ENCODE measurements at places on chromosomes 1 and 21. TPM values are rescaled to one million over a fixed set of nuclear protein-coding genes. Genes with fewer than 3 reads are reported as not detected.

- H3K36me3 ChIP-seq, result no peaks in the 10 kb centered on the region
- DNase-seq, result no peak
- H3K27ac ChIP-seq, result no peak overlapping the region
- no peak overlapping the region for H3K4me3 ChIP-seq
- no peaks in the 10 kb centered on the region for H3K4me1 ChIP-seq
- H3K27me3 ChIP-seq, result peaks cover 5% of the 10 kb centered on the region
These were observed 4.9 kb upstream of the MAPKAPK2 start for GRCh38 chr1:206679738-206680211.

Gene AKT3
- total RNA-seq, result 0.49 TPM

DNA sequence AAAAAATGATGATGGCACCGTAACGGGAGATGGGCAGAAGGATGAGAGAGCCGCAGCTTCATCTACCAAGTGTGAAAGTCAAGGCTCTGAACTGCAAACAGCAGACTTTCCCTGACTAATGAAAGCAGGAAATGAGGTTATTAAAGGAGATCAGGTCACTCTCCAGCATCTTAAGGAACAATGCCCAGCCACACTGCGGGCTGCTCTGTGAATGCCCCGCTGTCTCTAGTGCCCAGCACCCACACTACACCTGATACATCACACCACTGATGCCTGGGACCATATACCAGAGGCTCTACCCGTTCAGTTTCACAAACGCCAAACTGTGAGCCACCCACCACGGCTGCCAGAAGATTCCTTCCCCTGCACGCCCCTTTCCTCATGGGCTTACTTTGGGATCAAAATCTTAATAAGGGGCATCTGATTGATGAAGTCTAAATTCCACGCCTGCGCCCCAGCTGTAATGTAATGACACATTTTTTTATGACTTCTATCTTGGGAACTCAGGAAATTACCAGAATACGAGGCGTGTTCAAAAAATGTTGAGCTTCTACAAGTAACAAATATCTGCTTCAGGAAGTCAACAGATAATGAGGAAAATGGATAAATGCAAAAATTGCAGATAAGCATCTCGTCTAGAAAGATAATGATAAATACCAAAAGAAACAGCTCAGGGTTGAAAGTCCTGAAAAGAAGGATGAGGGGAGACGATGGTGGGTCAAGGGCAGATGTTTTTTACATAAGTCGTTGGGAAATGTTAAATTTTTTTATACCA lies 72.0 kb downstream of the MIS18A start:
- no peaks in the 10 kb centered on the region for H3K36me3 ChIP-seq
- H3K4me3 ChIP-seq, result no peak overlapping the region
- no peak for DNase-seq
- no peaks in the 10 kb centered on the region for H3K4me1 ChIP-seq
- peaks cover 42% of the 10 kb centered on the region for H3K27me3 ChIP-seq
- no peak overlapping the region for H3K27ac ChIP-seq

Gene CFHR2
- total RNA-seq, result not detected

Gene LBR
- total RNA-seq, result 97.4 TPM

DNA sequence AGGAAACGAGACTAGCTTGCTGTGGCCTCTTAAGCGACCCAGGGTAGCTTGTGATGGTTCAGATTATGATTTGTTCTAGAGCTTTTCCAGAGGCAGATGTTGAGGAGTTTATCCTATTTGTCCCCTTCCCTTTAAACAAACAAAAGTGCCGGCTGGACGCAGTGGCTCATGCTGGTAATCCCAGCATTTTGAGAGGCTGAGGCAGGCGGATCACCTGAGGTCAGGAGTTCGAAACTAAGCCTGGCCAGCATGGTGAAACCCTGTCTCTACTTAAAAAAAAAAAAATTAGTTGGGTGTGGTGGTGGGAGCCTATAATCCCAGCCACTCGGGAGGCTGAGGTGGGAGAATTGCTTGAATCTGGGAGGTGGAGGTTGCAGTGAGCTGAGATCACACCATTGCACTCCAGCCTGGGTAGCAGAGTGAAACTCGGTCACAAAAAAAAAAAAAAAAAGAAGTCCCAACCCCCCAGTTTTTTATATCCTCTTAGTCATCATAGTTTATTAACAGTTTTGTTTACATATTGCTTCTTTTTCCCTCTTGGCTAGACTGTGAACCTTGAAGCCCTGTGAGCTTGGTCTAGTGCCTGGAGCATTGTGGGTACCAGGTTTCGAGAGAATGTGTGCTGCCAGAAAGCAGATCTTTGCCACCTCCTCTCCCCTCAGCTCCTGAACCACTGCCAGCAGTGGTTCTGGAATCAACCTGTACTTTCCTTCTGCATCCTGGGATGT lies 29.8 kb downstream of the MAPKAPK2 start:
- peaks cover 6% of the 10 kb centered on the region for H3K4me1 ChIP-seq
- DNase-seq, result no peak
- H3K27me3 ChIP-seq, result no peaks in the 10 kb centered on the region
- no peak overlapping the region for H3K27ac ChIP-seq
- no peaks in the 10 kb centered on the region for H3K36me3 ChIP-seq

Data from HCT116 (cell line).